ENCODE measurements at places on chromosomes 6 and 20. TPM values are rescaled to one million over a fixed set of nuclear protein-coding genes. Genes with fewer than 3 reads are reported as not detected.

CLPSL2 gene
- not detected for total RNA-seq

SPTLC3 gene
- 5.9 TPM for total RNA-seq

WFDC9 gene
- not detected for total RNA-seq

SNAI1 gene
- total RNA-seq: 19.9 TPM

FAM217A gene
- total RNA-seq: not detected

ALDH8A1 gene
- total RNA-seq: not detected

EPB41L1 gene
- total RNA-seq: 54.8 TPM

SYNDIG1 gene
- total RNA-seq: 3.2 TPM

CRISP3 gene
- 19.2 TPM for total RNA-seq

HLA-DOA gene
- total RNA-seq: 30.2 TPM

DNA sequence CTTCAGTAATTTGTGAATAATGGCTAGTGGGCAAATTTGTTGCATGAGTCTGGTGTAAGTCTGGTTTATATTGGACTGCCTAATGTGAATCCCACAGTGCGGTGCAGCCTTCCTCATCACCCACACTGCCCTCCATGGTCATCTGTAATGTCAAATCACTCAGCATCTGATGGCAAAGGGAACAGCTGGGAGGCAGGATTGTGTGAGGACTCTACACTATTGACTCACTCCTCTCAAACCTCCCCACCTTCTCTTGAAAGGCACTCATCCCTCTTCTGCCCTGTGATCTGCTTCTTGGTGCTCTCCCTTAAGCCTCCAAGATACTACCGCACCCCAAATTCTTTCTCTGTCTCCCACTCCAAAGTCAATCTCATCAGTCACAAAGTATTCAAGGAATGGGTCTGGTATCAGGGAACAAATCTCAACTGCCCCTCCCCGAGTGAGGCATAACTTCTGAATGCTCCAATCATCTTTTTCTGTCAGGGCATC is 146.0 kb upstream of the BEND6 start:
- DNase-seq: no peak

DNA sequence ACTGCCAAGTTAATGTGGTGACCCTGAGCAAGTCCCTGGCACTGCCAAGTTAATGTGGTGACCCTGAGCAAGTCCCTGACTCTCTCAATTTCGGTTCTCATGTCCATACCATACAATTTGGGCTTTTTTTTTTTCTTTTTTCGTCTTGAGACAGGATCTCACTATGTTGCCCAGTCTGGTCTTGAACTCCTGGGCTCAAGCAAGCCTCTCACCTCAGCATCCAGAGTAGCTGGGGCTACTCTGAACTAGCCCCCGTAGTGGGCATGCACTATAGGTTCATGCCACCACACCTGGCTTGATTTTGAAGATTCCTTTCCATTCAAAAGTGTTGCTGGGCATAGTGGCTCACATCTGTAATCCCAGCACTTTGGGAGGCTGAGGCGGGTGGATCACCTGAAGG is 100.0 kb upstream of the FOXP4 start:
- DNase-seq: no peak

- DNase-seq: no peak
These were observed 463.5 kb upstream of the FLRT3 start for GRCh38 chr20:14800707-14801425.

DNA sequence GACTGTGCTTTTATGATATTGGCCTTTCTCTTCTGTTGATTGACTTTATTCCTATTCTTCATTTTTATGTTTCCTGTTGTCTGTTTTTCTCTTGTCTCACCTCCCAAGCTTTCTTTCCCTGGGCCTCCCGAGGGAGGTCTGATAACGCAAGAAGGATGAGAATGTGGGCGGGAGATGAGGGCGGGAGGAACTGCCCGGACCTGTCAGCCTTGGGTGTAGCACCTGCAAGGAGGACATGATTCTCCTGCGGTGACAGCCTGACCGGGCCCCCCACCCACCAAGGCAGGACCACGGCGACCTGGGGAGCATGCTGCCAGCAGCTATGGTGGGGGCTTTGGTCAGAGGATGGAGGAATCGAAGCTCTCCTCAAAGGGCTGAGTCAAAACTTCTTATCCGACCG is 86.9 kb downstream of the PLEKHG1 start:
- no peak for DNase-seq

- no peak for DNase-seq
These were observed 278.2 kb downstream of the TFAP2A start for GRCh38 chr6:10136636-10137035.

DNA sequence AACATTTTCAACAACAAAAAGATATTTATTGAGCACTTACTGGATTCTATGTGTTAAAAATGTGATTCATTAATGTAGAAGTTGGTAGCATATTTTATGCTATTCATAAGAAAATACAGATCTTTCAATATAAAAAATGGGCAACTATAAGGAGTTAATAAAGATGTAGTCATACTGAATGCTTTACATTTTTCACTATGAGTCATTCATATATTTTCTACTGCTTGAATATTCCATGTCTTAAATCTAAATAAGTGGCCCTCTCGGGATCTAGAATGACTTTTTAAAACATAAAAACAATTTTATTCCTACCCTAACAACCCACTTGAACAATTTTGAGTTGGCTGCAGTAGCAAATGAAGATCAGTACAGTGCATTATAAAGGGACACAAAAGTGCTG is 362.1 kb downstream of the PHF3 start:
- DNase-seq: no peak

- no peak for DNase-seq
These were observed 26.3 kb downstream of the SPDEF start for GRCh38 chr6:34529665-34530327.

GRCh38 chr6:106125925-106126435 is 39.8 kb downstream of the PRDM1 start:
- no peak for DNase-seq

DNA sequence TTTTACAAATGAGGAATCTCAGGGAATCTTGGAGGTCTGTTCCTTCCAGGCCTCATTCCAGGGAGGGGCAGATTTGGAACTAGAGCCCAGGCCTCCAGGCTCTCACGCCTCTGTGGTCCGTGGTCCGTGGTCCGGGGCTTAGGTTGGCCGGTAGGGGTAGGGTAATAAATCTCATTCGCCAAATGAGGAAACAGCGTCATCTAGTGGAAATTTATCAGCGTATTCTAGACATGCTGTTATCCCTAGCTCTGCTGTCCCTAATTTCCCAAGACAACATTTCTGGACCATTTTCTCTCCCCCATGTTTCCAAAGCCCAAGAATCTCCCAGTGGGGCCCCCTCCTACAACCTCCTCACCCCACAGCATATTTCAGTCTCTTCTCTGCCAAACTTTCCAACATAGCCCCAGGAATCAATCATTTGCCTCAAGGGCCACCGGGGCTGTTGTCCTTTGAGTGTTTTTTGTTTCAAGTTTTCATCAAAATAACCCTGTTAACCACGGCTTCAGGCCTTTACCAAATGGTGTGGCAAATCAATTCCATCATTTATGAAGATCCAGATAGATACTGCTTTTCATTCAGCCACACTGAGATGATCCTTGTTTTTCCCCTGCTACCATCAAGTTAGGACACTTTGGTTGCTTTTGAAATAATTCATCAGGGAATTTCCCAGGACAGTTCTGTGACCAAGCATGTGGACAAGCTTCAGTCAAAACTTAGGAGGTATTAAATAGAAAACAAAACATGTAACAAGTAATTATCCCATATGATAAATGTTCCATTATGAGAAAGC is 126.8 kb downstream of the ALDH8A1 start:
- DNase-seq: no peak

- no peak for DNase-seq
These were observed 97.2 kb downstream of the SSR1 start for GRCh38 chr6:7215798-7216231.

DNA sequence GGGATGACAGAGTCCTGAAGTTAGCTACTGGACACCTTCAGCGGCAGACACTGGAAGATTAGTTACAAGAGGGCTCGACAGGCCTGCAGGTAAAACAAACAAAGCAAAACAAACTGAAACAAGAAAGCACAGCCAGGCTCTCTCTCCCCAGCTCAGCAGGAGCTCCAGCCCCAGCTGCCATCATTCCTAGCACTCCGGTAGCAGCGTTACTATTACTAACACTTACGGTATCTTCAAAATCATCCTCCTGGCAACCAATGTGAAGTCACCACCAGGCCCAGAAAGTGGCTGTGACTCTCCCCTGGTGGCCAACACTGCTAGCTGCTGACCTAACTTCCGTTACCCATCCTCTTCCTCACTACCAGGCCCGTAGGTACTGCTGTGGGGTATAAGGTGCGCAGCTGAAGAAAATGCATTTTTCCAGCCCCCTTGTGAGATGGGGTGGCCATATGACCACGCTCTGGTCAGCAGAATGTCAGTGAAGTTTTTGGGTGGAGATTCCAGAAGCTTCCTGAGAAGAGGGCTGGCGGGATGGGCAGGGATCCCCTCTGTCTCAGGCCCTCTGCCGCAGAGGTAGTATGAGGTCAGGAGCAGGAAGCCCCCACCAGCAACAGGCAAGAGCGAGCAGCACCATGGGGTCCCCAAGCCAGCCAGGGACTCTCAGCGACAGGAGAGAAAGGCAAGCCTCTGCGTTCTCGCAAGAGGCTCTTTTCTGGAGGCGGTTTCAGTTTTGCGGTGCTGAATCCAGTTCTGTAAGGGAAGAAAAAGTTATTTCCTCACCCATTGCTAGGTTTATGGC is 37.4 kb upstream of the TBXT start:
- no peak for DNase-seq

GRCh38 chr20:52104546-52105441 is 86.8 kb downstream of the ZFP64 start:
- DNase-seq: no peak

GRCh38 chr6:40395066-40395697 is 192.0 kb downstream of the LRFN2 start:
- DNase-seq: peak; percentile 62

DNA sequence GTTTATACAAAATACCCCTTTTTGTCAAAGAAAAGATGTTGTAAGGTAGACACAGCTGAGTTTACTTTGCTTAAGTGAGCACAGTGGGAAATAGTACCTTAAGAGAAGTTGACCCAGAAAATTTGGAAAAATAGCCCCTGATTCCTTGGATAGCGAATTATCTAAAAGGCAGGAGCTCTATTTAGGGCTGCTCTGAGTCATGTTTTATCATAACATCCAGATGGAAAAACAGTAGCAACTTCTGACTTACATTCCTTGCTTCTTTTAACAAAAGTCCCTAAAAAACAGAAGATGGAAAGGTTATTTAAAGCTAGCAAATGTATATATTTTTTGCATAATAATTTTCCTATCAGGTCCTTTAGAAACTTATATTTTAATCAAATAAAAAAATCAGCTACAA is 59.0 kb downstream of the THEMIS start:
- DNase-seq: no peak

DNA sequence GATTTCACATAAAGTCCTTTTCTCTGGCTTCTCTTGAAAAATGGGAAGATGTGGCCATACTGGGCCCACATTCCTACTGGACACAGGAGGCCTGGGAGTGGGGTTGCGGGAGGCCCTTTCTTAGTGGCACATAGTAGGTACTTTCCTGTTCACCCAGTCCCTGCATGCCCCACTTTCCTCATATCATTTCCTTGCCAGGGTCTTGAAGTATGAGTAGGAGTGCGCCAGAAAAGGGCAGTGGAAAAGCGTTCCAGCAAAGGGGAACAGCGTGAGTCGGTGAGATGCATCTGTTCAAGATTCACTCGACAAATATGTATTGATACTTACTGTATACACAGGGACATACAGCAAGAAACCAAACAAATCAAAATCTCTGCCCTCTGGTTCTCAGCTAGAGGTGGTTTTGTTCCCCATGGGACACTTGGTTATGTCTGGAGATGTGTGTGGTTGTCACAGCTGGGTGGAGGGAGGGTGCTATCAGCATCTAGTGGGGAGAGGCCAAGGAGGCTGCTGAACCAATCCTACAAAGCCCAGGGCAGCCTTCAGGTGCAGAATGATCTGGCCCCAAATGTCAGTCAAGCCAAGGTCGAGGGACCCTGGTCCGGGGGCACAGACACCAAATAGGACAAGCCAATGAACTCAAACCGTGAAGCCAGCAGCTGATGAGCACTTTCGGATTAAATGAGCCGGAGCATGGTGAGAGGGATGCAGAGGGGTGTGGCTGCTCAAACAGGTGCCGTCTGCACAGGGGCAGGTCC is 151.4 kb downstream of the CEBPB start:
- DNase-seq: no peak

Measured in vagina (tissue), 2 donors.